ENCODE measurements at places on chromosomes 2 and 18.
A peak's percentile ranks its signal among the peaks of the same experiment; 100 is the strongest.

GRCh38 chr2:33660416-33661123 lies 61.5 kb upstream of the FAM98A start:
- no peak for DNase-seq

DNA sequence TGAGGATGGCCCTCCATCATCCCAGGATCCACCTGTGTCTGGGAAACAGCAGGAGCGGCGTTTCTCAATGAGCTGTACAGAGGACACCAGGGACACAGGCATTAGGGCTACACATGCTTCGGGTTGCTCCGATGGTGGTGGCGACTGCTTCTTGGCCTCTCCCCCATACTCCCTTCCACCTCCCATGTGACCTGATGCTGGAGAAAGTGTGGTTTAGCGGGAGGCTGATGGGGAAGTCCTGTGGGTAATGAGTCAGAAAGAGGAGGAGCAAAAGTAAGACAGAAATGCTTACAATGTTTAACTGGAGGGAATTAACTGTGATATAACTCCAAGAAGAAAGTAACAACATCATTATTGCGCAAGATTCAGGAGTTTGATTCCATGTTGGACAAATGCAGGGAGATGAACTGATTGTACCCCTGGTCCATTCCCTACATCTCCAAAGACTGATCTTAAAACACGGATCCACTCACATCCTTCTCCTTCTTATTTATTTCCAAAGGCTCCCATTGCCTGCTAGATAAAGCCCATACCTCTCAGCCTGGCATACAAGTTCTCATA lies 186.6 kb downstream of the NRP2 start:
- peak; percentile 90 for DNase-seq

DNA sequence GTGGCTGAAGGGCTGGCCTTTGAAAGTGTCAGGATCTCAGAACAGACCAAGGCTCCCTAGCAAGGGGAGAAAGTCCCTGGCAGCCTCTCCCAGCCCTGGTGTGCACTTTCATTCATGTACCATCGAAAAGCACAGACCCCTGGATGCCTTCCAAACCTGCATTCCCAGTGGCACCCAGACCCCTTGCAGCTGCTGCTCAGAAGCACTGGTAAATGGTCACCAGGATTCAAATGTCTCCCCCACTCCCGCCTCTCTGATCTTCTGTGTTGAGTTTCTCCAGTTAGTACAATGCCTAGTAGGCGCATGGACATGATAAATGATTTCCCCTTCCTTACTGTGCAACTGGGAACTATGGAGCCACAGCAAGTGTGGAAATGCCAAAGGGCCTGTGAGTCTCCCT lies 180.0 kb downstream of the GLI2 start:
- DNase-seq = no peak

DNA sequence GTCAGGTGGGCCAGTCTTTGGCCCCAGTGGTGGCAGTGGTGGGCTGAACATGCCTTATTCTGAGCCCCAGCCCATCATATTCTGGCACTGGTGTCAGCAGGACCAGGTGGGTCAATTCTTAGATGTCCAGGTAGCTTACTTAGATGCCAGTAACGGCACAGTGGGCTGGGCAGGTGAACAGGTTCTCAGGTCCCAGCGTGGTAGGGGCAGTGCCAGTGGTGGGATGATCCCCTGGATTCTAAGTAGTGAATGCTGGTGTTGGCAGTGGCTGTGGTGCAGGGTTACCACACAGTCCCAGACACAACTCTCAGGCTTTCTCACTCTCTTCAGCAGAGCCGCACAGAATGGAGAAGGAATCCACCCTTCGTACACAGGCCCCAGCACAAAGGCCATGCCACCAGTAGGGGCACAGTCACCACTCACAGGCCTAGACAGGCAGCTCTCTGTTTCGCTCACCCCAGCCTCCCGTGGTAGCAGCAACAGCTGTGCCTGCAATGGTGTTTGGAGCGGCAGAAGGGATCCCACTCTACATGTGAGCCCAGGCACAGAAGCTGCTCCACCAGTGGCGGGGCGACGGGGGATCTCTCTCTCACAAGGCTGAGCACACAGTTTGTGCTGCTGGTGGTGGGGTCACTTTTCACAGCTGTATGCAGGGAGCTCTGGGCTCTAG lies 97.3 kb downstream of the ANKRD12 start:
- DNase-seq = no peak

DNA sequence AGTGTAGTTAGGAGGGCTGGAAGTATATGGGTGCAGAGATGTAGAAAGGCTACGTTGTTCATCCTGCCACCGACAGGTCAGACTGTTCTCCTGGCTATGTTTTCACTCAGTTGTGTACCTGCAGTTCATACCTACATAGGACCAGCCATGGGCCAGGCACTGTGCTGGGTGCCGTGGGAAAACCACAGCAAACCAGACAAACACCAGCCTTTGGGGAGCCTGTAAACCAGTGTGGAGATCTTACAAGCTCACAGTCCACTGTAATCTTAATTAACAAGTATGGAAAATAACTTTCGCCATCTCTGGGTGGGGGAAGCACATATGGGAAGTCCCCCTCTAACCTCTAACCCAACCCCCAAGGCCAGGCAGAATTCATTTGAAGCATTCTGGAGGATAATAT lies 12.7 kb downstream of the NCK2 start:
- DNase-seq = no peak

GRCh38 chr18:76821356-76821874 lies 942 bp upstream of the ZNF236 start:
- no peak for DNase-seq

GRCh38 chr2:189391201-189391600 lies 50.1 kb upstream of the WDR75 start:
- DNase-seq = no peak

DNA sequence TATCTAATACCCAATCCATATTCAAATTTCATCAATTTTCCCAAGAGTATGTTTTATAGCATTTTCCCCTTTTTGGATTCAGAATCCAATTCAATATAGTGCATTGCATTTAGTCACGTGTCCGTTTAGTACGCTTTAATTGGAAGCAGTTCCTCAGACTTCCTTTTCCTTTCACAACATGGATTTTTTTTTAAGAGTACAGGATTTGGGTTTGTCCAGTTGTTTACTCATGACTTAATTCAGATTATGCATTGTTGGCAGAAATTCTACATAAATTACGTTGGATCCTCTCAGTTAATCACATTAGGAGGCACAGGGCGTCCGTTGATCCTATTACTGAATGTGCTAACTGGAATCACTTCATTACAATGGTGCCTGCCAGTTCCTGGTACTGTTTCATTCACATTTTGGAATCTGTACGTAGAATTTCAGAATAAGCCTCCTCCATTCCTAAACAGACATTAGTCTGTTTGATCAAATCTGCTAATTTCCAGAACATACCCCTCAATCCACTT lies 70.0 kb upstream of the ATIC start:
- no peak for DNase-seq

GRCh38 chr2:46123013-46123412 lies 174.2 kb upstream of the EPAS1 start:
- DNase-seq = no peak

DNA sequence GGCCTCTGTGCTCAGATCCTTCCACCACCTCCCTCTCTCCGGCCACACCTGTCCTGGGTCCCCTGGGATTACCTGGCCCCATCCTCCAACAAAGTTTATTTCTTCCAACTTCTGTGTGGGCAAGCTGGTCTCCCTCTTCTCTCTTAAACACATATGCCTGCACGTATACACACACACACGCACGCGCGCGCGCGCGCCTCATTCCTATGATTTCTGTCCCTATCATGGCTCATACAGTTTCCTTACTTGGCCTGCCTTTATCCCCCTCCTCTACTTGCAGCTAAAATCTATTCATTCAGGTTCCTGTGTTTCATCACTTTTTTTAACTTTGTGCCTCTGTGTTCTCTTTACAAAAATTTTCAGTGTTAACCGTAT lies 96.4 kb downstream of the LOXHD1 start:
- DNase-seq = no peak
